Ovary (tissue), 10 donors: ENCODE measurements at places on chromosomes 11 and 22. TPM values are rescaled to one million over a fixed set of nuclear protein-coding genes. Genes with fewer than 3 reads are reported as not detected.
A peak's percentile ranks its signal among the peaks of the same experiment; 100 is the strongest.

The NLRP14 gene
- 0.18 TPM for total RNA-seq

GRCh38 chr11:30635401-30635989, 49.3 kb upstream of the MPPED2 start:
- no peak for DNase-seq

GRCh38 chr11:124762624-124763155, 600 bp upstream of the ESAM start:
- no peak for DNase-seq

The SLC15A3 gene
- total RNA-seq: 30.2 TPM

DNA sequence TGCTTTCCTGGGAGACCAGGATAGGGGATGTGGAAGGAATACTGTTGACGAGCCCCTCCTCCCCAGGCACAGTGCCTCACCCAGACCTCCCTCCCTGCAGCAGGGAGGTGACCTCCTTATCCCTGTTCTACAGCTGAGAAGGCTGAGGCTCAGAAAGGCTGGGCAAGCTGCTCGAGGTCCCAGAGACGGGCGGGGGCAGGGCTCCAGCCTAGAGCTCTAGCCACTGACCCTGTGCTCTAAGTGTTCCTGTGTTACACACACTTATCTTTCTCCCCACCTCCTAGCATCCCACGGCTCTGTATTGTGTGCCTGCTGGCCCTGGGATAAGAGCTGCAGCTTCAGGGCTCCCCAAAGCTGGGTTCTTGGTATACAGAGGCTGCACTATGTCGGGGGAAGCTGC, 7.9 kb downstream of the CCDC134 start:
- no peak for DNase-seq

DNA sequence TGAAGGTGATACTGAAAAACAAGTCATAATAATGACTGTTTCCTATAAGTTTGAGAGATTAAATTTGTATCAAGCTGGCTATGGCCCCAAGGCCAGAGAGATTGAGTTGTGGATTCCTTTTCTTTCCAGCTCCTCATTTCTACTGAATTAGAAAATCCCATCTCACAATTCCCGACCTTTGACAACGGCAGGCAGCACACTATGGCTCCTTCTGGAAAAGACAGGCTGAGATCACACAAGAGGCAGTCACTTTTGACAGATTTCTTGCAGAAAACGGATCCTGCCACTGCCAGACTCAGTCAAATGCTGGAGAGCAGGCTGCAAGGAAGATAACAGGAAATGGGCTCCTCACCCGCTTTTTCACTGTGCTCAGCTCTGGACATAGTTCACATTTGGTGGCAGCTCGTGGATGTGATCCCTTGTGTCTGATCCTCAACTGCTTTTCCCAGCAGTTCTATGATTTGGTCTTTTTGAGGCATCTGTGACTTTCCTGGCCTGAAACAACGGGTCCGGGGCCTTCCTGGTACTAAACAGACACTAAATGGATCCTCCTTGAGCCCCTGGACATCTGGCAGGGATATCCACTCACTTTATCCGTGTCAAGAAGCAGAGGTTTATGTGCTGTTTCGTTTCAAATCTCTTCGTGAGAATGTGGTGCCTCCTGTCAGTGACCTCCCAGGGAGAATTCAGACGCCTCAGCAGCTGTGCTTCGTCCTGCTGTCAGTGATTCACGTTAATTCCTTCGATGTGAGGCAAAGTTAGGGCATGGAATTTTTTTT, 26.1 kb upstream of the RTL6 start:
- DNase-seq: peak; percentile 71

DNA sequence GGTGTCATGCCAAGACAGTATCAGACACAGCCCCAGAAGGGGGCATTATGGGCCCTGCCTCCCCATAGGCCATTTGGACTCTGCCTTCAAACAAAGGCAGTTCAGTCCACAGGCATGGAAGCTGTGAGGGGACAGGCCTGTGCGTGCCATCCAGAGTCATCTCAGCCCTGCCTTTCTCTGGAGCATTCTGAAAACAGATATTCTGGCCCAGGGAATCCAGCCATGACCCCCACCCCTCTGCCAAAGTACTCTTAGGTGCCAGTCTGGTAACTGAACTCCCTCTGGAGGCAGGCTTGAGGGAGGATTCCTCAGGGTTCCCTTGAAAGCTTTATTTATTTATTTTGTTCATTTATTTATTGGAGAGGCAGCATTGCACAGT, 14.6 kb downstream of the IL10RA start:
- no peak for DNase-seq

The PANX3 gene
- not detected for total RNA-seq

DNA sequence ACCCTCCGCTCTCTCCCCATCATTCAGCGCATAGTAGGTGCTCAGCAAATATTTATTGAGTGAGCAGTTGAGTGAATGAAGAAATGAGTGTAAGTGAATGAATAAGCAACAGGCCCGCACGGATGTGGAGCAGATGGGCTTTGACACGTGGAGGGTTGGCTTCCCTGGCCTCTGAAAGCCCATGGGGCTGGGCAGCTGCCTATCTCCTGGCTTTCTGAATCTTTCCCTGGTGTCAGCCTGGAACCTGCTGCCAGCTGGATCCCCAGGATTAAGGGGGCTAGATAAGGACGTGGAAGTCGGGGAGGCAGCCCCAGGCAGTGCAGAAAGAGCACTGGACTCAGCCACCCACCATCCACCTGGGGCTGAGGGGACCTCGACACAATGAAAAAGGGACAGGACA, 12.6 kb downstream of the IL2RB start:
- DNase-seq: no peak

GRCh38 chr11:134258577-134258976, 5.2 kb downstream of the ACAD8 start:
- DNase-seq: no peak

DNA sequence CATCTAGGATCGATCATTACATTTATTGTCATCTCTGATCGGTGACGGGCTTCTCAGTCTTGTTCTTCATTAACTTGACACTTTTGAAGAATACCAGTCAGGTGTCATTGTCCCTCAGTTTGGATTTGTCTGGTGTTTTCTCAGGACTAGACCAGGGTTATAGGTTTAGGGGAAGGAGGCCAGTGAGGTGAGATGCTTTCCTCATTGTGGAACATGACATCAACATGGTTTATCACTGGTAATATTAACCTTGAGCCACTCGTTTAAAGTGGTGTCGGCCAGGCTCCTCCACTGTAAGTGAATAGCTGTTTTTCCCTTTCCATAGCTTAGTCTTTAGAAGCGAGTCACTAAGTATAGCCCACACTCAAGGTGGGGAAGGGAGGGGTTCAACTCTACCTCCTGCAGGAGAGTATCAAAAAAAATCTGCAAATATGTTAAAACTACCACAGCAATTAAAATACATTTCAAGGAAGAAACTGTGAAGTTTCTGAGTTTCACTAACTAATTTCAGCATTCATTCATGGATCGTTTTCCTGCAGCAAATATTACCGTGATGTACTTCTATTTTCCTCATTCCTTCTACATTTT, 42.0 kb downstream of the KCNQ1OT1 start:
- no peak for DNase-seq

- no peak for DNase-seq
Observed at GRCh38 chr11:9672288-9672916, 8.5 kb downstream of the SWAP70 start.

The C22orf42 gene
- not detected for total RNA-seq

DNA sequence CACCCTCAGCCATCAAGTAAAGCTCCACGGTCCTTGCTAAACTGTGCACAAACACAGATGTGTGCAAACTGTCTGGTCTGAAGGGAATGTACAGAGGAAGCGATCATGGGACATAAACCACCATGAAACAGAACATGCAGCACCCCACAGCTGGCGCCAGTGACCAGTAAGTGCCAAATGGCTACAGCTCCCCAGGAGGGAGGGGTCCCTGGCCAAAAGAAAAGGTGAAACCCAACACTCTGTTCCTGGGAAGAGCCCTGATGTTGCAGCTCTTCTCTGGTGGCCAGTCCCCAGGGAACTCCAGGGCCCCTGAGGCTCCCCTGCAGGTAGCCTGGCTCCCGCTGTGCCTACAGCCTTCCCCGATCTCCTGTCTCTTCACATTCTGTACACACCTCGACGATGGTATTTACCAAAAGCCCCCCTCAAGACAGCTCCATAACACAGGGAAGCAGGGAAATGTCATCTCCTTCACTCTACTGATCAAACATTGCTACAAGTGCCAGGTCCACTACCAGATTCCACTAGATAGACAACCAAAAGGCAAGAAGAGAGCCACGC, 2.9 kb downstream of the DGCR6L start:
- no peak for DNase-seq

GRCh38 chr22:46540874-46541273, 3.5 kb upstream of the CELSR1 start:
- DNase-seq: no peak

DNA sequence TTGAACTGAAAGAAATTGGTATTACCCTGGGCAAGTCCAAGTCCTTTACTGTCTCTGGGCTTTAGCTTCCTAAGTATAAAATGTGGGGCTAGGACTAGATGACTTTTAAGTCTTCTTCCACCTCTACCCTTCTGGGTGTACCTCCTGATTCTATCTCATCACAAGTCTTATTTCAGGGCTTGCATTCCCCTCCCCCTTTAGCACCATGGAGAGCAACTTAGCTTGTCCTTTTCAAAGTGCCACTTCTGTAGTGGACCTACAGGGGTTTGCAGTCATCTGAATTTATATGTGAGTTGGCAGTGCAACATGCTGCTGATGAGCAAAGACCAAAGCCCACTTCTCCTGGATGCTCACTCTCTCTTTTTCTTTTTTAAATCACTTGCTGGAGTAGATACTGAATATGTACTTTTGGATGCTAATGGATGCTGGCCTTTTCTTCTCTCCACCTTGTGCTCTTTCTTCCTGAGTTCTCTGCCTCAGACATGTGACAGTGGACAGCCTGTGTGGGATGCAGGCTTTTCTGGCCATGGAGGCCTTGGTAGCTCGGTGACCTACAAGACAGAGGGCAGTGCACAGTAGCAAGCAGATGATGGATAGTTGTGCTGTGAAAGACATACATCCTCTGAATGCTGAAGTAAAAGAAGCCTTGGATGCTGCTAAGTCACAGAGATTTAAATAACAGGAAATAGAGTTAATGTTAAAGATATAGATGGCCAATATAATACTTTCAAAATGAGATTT, 185.0 kb downstream of the NELL1 start:
- no peak for DNase-seq

DNA sequence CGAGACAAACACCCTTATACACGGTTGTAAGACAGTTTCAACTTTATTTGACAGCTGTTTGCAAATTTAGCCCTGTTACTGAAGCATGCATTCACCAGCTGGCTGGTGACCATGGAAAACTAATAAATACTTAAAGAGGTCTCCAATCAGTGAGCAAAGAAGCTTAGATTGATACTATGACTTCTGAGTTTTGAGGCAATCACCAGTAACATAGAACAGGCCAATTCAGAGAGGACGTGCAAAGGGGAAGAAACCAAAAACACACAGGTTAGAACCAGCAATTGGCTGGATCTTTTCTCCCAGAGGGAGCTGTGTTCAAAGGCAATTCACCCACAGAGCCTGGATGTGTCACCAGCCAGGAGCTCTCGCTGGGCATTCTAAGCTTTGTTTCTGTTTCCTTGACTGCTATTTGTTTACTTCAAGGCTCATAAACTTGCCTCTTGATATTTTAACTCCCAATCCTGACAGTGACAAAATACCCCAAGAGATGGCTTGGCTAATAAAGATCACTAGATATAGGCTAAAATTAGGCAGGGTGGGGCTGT, 113.6 kb upstream of the MTMR2 start:
- DNase-seq: no peak

GRCh38 chr11:117631336-117632140, 165.5 kb downstream of the DSCAML1 start:
- no peak for DNase-seq

DNA sequence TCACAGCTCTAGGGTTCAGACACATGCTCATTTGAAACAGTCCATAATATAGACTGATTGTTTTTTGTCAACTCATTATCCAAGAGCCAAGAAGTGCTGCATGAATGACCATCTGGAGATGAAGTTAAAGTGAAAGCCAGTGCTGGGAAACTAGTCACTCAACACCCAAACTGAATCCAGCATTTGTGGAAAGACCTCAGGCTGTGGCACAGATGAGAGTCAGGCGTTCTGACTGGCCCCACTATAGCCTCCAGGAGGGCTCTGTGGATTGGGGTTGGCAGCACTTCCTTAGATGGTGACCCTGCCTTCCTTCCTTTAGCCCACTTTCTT, 2.1 kb downstream of the FEZ1 start:
- no peak for DNase-seq

- DNase-seq: no peak
Observed at GRCh38 chr22:34161431-34162123, 241.3 kb upstream of the LARGE1 start.

The MS4A7 gene
- 20.5 TPM for total RNA-seq

The COPB1 gene
- 74.0 TPM for total RNA-seq

GRCh38 chr11:106322106-106322505, 244.6 kb downstream of the AASDHPPT start:
- DNase-seq: no peak

- DNase-seq: no peak
Observed at GRCh38 chr11:75233754-75234172, 6.8 kb upstream of the TPBGL start.

- DNase-seq: no peak
Observed at GRCh38 chr11:25377466-25377865, 880.6 kb downstream of the LUZP2 start.
